Activated CD8-positive, alpha-beta T cell treated with anti-CD3 and anti-CD28 coated beads, Interleukin-2, amount 10 ng/mL, durations not matched to agents 7 days and 5 days (primary cell): ENCODE measurements at places on chromosomes 7 and 10.

GRCh38 chr10:26410356-26410755, 27.8 kb upstream of the APBB1IP start:
- H3K27me3 ChIP-seq = peaks cover 5% of the 10 kb centered on the region
- DNase-seq = no peak
- H3K27ac ChIP-seq = no peak overlapping the region
- no peak overlapping the region for H3K4me3 ChIP-seq
- H3K36me3 ChIP-seq = no peaks in the 10 kb centered on the region

- H3K4me1 ChIP-seq = peaks cover 20% of the 10 kb centered on the region
- no peak overlapping the region for H3K27ac ChIP-seq
- H3K27me3 ChIP-seq = no peaks in the 10 kb centered on the region
- H3K36me3 ChIP-seq = peaks cover 80% of the 10 kb centered on the region
Measured at GRCh38 chr7:44568771-44569560, 4.7 kb downstream of the DDX56 start.

- no peak overlapping the region for H3K4me3 ChIP-seq
- no peak overlapping the region for H3K27ac ChIP-seq
- DNase-seq = no peak
- peaks cover 43% of the 10 kb centered on the region for H3K36me3 ChIP-seq
- no peaks in the 10 kb centered on the region for H3K27me3 ChIP-seq
Measured at GRCh38 chr10:905503-905902, 26.0 kb downstream of the LARP4B start.

DNA sequence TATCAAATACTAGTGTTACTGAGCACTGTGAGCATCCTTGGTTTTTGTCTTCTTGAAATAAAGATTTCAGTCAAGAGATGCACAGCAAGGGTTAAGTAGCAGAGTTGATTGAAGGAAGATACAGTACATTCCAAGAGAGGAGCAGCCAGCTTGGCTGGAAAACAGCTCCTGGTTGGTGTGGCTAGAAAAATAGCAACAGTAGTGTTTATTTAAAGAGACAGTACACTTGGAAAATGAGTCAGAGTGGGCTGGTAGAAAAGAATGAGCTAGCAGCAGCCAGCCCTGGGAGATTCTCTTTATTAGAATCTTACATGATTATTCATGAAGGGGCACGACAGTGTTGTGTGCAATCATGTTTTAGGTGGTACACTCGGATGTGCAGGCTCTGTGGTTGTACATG, 1016.4 kb upstream of the SORCS1 start:
- H3K36me3 ChIP-seq = no peaks in the 10 kb centered on the region
- H3K4me3 ChIP-seq = no peak overlapping the region
- DNase-seq = no peak
- no peaks in the 10 kb centered on the region for H3K4me1 ChIP-seq
- H3K27me3 ChIP-seq = no peaks in the 10 kb centered on the region

DNA sequence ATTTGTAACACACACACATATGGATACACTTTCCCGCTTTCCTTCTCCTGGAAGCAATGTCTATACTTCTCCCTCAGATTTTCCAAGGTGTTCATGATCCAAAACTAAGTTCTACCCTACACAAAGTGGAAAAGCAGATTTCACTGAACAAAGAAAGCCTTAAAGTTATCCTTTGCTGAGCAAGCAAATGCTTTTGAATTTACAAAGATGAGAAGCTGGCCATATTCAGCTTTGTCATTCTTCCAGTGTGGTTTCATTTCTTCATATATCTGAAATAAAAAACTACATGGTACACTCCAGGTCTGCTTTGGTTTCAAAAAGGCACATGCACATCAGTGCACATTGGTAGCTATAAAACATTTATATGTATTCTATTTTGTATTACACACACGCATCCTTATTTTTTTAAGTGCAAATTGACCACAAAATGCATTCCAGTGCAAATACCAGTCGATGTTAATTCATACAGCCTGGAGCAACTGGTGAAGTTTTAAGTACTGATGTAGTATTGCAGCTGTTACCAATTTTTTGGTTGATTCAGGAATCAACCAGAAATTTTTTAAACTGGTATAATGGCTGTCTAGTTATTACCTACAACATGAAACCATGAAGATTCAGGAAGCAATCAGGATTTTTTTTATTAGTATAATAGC, 65.5 kb upstream of the SRPK2 start:
- H3K27me3 ChIP-seq = no peaks in the 10 kb centered on the region
- H3K27ac ChIP-seq = no peak overlapping the region
- H3K36me3 ChIP-seq = peaks cover 11% of the 10 kb centered on the region
- no peak for DNase-seq
- H3K4me3 ChIP-seq = no peak overlapping the region
